Cortex of kidney (tissue), 1 donor: ENCODE measurements at places on chromosomes 4 and X.

- DNase-seq: no peak
These were observed 350.8 kb upstream of the KLF3 start for GRCh38 chr4:38313175-38313574.

- DNase-seq: no peak
These were observed 68.8 kb upstream of the HGFAC start for GRCh38 chr4:3372933-3373465.

DNA sequence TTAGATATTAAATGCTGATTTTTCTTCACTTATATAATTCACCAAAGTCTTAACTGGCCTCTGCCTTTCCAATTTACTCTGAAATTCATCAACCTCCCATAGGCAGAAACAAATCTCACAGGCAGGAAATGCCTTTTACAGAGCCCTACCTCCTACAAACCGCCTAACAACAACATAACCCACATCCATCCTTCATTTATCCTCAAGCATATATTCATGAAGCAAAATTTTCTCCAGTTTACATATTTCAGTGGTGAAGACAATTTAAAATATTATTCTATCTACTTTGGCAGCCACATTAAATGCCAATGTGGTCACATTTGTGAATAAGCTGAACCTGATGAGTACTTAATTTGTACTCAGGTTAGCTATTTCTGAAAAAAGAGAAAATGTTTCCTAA lies 30.3 kb downstream of the SEPSECS start:
- DNase-seq: no peak

DNA sequence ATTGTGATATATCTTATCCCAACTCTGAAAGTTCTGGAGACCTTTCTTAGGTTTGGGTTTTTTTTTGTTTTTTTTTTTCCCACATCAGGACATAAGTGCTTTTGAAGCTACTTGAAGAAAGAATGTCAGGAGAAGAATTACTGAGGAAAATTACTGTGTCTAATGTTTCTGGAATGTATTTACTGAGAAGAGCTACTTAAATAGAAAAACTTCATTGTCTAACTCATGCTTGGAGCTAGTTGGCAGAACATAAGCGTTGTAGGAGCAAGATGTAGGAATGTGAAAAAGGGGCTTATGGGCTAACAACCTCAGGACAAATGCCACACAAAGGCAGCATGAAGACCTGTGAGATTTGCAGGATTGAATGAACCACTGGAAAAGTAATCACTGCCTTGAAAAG lies 166.6 kb upstream of the GLRA2 start:
- no peak for DNase-seq

- no peak for DNase-seq
These were observed 167.1 kb downstream of the NSUN7 start for GRCh38 chr4:40916880-40917279.

DNA sequence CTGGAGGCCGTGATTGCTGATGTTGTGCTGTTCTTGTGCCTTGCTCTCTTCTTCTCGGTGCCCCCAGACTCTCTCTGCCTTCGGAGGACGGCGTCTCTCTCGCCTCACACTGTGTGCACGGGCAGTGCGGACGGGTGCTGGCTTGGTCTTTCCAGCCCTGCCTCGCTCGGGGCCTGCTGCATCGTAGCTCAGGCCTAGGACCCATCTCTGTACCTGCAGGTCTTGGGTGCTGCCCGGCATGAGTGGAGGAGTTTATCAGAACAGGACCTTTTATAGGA lies 18.2 kb downstream of the RGS12 start:
- no peak for DNase-seq

DNA sequence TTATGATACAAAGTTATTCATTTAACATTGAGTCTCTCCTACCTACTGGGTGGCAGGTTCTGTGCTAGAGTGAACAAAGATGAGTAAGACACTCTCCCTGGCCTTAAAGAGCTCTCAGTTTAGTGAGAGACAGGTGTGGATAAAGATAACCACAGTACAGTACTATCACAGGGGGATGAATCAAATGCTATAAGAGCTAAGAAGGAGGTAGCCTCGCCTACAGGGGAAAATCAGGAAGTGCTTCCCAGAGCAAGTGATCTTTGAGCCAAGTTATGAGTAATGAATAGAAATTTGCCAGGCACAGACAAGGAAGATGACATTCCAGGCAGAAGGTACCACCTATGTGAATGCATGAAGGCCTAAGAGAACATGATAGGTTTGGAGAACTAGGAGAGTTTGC lies 3.4 kb upstream of the IGBP1 start:
- no peak for DNase-seq

- DNase-seq: no peak
These were observed 13.1 kb downstream of the ZNF81 start for GRCh38 chrX:47849778-47850177.

- DNase-seq: no peak
These were observed 59.8 kb upstream of the ACSL1 start for GRCh38 chr4:184885602-184886001.

DNA sequence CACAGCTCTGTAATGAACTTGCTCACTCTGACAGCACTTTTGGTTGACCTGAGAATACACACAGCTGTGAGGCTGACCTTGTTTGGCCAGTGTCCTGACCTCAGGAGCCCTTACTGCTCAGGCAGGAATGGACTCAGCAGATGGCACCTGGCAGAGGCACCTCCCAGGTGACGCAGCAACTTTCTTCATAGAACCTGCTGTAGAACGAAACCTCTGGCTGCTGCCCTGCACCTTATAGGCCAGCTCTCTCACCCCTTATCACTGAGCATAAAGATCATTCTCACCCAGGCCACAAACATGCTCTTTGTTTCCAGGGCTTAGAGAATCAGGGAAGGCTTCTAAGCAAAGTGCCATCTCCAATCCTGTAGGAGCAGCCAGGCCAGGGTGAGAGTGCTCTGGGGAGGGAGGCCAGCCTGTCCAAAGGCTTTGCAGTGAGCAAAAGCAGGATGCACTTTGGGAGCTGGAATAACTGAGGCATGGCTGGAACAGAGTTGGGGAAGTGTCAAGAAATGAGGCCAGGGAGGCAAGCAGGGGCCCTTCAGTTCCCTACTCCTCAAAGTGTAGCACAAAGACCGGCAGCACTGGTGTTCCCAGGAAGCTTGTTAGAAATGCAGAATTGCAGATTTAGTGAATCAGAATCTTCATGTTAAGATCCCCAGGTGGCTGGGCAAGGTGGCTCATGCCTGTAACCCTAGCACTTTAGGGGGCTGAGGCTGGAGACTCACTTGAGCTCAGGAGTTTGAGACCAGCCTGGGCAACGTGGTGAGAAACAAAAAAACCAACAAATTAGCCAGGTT lies 13.3 kb upstream of the CENPU start:
- DNase-seq: no peak

DNA sequence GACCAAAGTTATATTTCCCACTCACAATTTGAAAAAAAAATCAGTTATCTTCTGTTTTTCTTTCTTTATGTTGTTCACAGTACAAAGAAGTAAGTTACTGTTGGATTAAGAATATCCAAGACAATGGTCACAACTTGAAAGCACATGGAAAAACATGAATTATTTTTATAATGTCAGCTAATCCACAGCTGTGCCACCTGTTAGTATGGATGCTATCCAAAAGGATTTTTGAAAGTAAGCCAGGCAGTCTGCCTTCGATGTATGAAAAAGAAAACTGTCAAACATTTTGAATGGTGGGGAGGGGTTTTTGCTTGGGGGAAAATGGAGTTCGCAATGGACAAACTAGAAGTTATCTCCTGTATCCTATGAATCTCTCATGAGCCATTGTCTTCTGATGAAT lies 6.2 kb downstream of the GPM6A start:
- no peak for DNase-seq

DNA sequence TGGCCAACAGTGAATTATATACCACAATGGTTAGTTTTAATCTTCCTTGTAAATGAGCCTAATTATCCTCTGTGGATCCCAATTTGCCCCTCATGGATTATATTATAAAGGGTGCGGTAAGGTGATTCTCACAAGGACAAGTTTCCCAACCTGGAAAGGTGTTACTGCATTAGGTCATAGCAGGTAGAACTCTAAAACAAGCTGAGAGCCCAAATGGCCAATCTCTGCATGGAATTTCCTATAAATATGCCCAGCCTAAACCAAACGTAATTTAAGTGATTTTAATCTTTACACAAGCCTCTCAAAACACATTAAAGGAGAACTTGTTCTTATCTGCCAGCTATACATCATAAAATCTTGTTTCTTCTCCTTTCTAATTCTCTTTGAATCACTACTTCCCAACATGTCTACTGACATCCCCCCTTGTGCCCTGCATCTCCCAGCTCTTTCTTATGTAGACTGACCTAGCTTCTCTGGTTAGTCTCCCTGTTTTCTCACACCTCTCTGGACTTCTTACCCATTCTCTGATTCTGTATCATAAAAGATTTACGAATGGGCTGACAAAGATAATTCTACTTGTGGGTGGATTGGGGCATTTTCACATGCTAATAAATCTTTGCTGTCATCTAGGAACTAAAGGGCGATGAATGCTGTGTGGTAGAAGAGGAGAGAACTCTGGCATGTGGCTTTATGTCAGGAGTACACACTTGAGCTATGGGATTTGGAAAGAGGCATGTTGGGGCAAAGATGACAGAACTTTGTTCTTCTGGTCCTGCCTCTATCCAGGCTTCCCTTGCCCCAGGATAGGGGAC lies 94.3 kb upstream of the PGRMC2 start:
- DNase-seq: no peak
